Activated naive CD4-positive, alpha-beta T cell (primary cell): ENCODE measurements at places on chromosomes 1 and 21.

DNA sequence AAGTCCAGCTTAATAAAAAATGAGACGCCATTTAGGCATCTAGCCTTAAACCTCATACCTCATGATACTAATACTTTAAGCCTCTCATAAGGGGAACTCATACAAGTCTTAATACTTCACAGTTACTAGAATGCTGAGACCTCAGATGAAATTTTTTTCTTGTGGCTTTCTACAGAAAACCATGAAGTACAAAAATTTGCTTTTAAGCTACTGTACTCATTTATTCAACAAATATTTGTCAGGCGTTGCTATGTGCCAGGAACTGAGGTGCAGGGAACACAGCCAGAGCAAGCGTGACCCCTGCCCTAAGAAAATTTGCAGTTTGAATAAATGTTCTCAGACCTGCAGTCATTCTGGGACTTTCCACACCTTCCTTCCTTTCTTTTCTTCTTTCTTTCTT lies 150.6 kb downstream of the MRPL39 start:
- no peak for DNase-seq

- DNase-seq: no peak
Observed at GRCh38 chr1:204653590-204654340, 31.8 kb downstream of the LRRN2 start.

DNA sequence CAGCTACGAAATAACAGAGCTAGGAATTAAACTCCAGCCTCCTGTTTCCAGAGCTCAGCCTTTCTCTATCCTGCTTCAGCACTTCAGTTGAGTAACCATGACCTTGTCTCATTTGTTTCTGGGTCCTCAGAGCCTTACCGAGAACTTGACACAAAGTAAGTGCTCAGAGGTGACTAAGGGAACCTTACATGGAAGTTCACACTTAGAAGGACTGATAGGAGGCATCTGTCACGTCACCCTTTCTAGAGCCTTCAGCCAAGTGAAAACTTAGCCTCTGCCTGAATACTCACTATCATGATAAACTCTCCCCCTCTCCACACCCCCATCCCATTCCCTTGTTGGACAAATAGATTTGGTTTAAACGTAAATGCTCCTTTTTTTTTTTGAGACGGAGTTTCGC lies 9.8 kb upstream of the LUZP1 start:
- DNase-seq: no peak

DNA sequence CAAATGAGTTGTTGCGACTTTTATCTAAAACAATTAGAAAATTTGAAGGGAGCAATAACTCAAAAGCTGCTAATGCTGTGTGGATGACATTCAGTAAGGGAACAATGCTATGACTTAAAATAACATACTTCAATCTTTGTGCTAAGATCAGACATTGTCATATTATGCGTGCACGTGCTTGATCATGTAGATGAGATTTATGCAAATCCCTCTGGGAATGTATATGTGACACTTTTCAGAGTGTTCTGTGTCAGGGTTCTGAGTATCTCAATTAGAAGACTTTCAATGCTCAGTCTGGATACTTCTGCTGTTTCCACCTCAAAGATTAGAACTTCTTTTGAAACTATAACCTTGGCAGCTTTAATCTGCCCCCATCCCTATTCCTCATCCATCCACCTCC lies 18.6 kb upstream of the POU2F1 start:
- no peak for DNase-seq

DNA sequence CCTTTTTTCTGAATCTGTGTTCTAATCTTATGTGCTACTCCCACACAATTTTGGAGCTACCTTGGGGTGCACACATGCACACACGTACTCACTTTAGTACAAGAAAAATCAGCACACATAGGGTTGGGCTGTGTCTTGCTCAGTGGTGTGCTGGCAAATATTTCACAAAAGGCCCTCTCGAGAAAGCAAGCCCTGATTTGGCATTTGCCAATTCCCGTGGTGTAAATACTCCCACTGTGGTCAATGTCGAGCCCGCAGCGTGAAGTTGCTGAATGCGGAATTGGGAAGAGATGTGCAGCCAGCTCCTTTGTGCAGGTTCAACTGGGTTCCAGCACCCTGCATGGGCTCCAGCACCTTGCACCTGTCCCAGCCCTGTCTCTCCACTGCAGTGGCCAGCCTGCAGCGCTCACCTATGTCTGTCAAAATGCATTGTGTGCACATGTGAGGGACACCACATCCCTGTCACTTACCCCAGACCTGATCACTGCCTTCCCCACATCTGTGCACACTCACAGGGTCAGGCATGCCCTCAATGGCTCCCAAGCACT lies 78.4 kb upstream of the WNT4 start:
- DNase-seq: no peak

DNA sequence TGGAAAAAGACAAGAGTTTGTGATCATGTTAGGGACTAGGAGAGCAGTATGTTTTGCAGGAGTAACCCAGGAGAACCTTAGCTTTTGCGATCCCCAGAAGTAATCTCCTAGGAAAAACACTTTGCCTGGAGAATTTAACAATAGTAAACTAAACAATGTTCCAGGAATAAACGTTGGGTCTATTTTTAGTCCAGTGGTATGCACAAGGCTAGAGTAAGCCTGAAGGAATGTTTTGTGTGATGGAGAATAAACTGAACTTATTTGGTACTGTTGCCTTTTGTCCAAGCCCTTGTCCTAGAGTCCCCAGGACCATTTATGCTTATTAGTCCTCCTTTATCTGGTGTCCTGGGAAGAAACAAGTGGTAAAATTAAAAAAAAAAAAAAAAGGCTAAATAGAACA lies 28.7 kb upstream of the RGS5 start:
- no peak for DNase-seq

- no peak for DNase-seq
Observed at GRCh38 chr1:70807088-70807664, 240.4 kb downstream of the PTGER3 start.

- DNase-seq: no peak
Observed at GRCh38 chr1:230708631-230709580, 5.0 kb downstream of the AGT start.

DNA sequence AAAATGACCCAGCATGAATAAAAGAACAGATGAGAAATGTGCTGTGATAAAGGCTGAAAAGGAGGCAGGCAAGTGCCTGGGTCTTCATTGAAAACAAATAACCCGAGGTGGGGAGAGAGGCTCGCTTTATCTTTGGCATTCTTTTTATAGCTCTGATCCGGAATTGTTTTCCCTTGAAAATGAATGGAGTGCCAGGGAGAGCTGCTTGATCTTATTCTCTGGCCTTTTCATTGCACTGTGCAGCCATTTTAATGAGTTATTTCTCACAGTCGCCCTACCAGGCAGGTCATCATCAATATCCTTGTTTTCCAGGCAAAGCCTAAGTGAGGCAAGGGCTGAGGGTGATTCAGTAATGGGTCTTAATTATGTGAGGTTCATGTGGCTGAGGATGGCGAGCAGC lies 39.8 kb upstream of the HLX start:
- no peak for DNase-seq

GRCh38 chr1:119720866-119721440 lies 9.2 kb downstream of the PHGDH start:
- DNase-seq: no peak

- no peak for DNase-seq
Observed at GRCh38 chr1:201266774-201267173, 16.5 kb upstream of the PKP1 start.

DNA sequence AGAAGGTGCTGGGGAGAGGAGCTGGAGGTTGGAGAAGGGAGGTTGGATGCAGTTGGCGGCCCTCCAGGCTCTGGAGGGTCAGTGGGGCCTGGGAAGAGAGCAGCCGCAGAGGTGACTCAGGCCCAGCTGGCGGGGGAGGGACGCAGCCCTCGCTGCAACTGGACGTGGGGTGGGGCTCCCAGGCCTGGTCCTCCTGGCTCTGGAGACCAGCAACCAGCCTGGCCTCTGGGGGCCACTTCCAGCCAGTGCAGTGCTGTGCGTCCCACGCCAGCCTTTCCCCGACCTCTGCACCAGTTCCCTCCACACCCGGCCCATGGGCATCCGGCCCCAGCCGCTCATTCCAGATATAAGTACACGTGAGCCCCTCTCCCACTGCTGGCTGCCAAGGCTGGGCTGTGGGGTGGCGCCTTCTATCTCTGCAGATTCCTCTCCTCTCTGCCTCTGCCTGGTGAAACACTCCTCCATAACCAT lies 38.0 kb upstream of the COL18A1 start:
- DNase-seq: no peak

- no peak for DNase-seq
Observed at GRCh38 chr1:42176902-42177519, 12.5 kb upstream of the GUCA2A start.

DNA sequence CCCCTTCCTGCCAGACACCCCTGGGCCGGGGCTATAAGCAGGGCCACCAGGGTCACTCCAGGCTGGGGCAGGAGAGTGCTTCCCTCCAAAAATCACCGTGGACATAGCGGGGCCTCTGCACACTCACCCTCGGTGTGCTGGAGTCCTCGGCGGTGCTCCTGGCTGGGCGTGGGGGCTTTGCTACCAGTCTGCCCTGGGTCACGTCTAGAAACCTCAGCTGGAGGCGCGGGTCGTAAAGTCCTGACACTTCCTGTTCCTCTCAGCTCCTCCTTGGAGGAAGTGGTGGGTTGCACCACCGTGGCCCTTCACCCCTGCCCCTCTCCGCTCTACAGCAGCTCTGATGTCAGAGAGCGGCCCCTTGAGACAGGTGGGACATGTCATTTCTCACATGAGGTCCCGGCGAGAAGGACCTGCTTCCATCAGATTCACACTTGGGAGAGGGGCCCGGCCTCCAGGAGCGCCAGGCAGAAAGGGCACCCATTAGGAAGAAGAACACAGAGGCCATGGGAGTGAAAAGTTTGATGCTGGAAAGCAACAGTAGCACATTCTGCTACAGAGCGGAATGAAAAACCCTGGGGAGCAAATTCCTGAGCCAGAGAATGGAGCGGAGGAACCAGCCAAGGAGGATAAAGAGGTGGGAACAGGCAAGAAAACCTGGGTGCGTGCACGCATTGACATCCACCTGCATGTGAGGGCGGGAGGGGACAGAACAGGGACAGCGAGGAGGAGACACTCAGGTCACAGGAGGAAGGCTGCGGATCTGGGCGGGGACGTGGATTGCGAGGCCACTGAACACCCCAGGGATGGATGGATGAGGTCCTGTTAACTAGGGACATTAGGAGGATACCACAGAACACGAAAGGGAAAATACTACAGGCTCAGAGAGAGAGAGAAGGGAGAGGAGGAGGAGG lies at the start of gene ITGB2:
TSS of gene ITGB2 (minus strand) at position 206 of the 911 bp plus-strand sequence. CDS start 10,117 bp downstream, outside the sequence.
- DNase-seq: peak; percentile 46

GRCh38 chr1:225813214-225813964 lies 3.5 kb downstream of the EPHX1 start:
- no peak for DNase-seq

DNA sequence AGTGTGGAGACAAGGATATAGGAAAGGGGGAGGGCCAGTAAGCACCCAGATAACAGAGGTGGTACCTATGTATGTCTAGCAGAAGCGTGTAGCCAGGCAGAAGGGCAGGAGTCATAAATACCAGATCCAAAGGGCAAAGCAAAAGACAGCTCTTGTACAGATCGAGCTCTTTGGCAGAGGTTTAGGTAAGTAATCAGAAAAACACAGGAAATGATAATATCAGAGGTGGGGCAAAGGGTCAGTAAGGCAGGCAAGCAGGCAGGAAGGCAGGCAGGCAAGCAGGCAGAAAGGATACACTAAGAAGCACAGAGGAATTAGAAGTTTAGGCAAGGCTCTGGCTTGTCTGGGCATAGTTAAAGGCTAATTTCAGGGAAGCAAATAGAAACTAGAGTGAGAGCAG lies 22.7 kb upstream of the SLFNL1 start:
- DNase-seq: no peak

- no peak for DNase-seq
Observed at GRCh38 chr1:203117611-203118575, 9.6 kb upstream of the ADORA1 start.
